ENCODE measurements at places on chromosomes 16 and 17.
A peak's percentile ranks its signal among the peaks of the same experiment; 100 is the strongest.

DNA sequence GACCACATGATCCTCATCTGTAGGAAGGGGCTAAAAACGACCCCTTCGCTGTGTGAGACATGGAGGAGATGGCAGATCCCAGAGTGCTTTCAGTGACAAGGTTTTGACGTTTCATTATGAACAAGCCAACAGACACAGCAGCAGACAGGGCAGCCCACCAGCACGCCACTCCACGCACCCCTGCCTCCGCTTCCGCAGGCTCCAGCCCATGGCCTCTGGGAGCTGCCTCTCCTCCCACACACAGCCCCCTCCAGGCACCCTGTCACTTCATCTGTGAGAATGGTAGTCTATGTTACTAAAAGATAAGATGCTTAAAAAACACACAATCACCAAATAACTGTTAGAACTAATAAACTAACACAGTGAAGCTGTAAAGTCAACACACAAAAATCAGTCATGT is 12.3 kb upstream of the ADCY7 start:
- DNase-seq: no peak

- no peak for DNase-seq
Measured at GRCh38 chr16:70698901-70699300, 13.0 kb upstream of the MTSS2 start.

DNA sequence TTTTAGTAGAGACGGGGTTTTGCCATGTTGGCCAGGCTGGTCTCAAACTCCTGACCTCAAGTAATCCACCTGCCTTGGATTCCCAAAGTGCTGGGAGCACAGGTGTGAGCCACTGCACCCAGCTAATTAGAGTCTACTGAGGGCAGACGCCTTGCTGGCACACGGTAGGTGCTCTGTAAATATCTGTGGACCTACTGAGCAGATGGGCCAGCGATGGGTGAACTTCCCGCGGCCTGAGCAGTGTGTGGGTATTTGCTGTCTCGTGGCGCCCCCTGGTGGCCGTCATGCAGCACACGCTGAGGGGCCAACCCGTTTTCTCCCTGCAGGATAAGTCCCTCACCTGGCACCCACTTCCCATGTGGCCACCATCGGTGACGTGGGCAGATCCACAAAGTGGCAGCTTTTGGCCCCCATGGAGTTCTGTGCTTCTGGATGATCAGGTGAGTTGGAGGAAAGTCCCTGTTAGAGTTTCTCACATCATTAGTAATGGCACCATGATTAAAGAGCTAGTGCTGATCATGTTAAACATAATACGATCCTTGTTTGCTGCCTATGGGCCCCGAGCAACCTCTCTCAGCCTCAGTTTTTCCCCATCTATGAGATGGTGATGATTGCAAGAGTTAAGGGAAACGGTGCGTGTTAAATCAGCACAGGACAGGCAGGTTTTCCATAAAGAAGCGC is 40.7 kb downstream of the ZDHHC7 start:
- DNase-seq: no peak

GRCh38 chr16:51707666-51708065 is 556.6 kb upstream of the SALL1 start:
- no peak for DNase-seq

DNA sequence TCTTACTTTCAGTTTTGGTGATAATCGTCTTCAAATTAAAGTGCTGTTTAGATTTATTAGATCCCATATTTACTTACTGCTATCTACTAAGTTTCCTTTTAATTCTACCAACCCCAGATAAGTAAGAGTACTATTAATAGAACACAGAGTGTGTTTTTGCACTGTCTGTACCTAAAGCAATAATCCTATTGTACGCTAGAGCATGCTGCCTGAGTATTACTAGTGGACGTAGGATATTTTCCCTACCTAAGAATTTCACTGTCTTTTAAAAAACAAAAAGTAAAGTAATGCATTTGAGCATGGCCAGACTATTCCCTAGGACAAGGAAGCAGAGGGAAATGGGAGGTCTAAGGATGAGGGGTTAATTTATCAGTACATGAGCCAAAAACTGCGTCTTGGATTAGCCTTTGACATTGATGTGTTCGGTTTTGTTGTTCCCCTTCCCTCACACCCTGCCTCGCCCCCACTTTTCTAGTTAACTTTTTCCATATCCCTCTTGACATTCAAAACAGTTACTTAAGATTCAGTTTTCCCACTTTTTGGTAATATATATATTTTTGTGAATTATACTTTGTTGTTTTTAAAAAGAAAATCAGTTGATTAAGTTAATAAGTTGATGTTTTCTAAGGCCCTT is 56.8 kb downstream of the HLF start:
- no peak for DNase-seq

DNA sequence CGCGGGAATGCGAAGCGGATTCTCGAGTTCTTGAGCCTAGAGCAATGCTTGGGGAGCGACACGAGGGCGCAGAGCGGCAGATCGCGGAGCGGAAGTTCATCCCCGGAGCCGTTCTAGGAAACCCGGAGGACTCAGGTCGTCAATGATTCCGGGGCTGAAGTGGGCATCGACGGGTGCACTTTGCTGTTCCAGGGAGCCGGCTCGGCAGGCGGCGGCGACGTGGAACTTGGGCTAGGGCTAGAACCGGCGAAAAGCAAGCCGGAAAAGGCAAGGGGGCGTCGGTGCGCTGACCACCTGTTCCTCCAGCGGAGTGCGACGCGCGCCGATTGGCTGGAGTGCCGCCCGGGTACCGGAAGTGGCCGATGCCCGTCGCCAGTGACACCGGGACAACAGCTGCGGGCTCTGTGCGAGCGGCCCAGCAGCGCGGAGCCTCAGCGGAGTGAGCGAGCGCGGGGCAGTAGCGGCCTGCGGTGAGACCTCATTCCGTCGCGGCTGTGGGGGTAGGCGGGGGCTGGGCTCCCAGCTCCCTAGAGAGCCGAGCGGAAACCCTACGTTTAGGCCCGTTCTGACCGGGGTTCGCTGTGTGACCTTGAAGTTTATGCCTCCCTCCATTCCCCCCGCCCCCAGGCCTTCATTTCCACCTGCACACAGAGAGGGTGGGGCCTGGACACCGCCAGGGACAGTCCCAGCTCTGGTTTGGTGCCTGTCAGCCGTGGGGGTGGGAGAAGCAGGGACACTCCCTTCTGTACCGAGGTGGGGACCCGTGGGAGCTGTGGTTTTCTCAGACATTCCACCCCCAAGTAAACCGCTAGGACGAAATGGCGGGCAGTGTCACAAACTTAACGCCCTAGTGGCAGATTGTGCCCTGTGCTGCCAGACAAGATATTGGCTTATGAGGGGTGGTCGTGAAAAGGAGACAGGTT is at the start of gene ZFP3:
TSS of gene ZFP3 (plus strand) at position 362 of the 923 bp plus-strand sequence. CDS start 13,038 bp downstream, outside the sequence.
- DNase-seq: peak; percentile 36

DNA sequence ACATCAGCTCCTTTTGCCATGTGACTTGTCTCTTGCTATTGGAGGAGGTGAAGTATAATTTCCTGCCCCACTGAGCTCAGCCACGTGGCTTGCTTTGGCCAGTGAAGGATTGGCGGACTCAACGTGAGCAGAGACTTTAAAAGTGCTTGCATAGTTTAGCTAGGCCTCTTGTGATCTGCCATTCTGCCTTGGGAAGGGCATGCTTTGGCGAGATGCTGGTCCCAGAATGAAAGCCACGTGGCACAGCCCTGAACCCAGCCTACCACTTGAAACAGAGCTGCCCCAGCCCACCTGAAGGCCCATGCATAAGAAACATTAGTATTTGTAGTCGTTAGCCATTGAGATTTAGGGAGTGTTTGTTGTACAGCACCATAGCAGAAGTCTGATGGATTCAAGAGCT is 148.2 kb downstream of the TMEM132E start:
- no peak for DNase-seq

GRCh38 chr16:77696149-77696548 is 26.2 kb upstream of the NUDT7 start:
- no peak for DNase-seq

GRCh38 chr16:84953190-84953746 is 58.1 kb downstream of the ZDHHC7 start:
- DNase-seq: no peak
